ENCODE measurements at places on chromosomes 16 and 17.

DNA sequence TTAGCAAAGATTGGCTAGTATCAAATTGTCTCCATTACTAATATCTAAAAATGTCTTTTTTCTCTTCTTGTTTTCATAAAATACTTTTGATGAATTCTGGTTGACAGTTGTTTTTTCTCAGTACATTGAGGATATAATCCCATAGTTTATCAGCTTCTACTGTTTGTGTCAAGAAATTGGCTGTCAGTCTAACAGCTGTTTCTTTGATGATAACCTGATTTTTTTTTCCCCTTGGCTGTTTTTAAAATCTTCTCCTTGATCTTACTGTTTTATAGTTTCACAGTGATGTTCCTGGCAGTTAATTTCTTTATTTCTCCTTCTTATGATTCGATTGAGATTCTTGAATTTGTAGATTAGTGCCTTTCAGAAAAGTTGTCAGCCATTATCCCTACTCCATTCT, 315.3 kb upstream of the PMFBP1 start:
- no peak for DNase-seq

- DNase-seq: no peak
These were observed 2.6 kb downstream of the SLC6A4 start for GRCh38 chr17:30232824-30233427.

DNA sequence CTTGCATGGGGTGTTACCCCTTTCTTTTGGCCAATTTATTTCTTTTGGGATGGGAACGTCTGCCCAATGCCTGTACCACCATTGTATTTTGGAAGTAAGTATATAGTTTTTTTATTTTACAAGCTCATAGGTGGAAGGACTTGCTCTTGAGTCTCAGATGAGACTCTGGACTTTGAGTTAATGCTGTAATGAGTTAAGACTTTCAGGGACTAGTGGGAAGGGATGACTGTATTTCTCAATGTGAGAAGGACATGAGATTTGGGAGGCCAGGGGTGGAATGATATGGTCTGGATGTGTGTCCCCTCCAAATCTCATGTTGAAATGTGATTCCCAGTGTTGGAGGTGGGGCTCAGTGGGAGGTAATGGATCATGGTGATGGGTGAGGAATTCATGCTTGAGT, 49.1 kb downstream of the HNF1B start:
- no peak for DNase-seq

GRCh38 chr17:48160177-48161081, 52.9 kb downstream of the SNX11 start:
- DNase-seq: no peak

DNA sequence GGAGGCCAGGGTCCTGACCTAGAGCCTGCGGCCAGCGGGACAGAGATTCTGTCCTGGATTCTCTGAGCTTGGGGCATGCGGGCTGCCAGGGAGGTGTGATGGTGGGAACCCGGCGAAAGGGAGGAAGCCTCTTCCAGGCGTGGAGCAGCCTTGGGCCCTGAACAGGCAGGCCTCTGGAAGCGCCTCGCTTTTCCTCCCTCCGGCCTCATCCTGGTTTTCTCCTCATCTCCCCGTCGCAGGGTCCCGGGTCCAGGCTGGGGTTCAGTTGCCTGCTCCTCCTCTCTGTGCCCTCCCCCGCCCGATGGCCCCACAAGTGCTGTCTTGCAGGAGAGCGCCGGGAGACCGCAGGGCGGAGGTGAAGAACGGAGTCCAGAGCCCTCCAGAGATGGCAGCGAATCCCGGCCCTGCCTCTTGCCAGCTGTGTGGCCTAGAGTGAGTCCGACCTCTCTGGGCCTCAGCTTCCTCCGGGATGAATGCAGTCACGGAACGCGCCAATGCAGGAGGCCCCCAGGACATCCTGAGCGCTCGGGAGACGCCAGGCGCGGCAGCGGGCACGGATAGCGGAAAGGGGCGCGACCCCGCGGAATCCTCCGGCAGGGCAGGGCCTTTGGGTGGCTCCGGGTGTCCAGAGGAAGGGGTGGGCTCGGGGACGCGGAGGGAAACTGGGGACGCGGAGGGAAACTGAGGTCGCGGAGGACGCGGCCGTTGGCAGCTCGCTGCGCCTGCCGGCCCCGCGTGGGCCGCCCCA, 553 bp upstream of the RAB11FIP4 start:
- DNase-seq: peak; percentile 52

Data from D341Med (cell line).